ENCODE measurements at places on chromosomes 5 and 9.

DNA sequence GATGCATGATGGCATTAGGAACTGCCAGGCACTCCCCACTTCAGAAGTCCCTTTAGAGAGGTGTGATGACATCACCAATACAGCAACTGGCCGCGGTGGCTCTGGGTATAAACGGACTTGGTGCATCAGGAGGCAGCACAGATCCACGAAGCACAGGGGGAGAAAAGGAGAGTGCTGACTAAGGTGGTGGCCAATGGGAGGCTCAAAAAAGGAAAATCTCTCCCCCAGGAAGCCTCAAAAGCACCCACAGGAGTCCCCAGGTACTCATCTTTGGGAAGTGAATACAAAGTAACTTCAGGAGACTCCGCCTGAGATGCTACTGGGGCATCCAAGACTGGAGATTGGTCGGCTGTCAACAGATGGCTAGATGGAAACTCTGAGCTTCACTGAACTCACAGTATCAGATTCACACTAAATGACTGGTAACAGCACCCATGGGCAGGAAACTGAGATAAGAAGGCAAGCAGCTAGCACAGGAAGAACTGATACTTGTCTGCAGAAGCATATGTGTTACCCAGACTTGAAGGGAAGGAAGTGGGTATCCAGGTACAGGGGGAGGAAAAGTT is 7.6 kb downstream of the TTC39B start:
- no peak for DNase-seq

GRCh38 chr5:31531543-31531887 is 378 bp downstream of the DROSHA start:
- no peak for DNase-seq

- DNase-seq, result no peak
Measured at GRCh38 chr5:103444333-103445038, 118.1 kb downstream of the NUDT12 start.

GRCh38 chr9:38316166-38316780 is 76.2 kb upstream of the ALDH1B1 start:
- no peak for DNase-seq

GRCh38 chr9:34992376-34992951 is 2.9 kb downstream of the DNAJB5 start:
- no peak for DNase-seq

DNA sequence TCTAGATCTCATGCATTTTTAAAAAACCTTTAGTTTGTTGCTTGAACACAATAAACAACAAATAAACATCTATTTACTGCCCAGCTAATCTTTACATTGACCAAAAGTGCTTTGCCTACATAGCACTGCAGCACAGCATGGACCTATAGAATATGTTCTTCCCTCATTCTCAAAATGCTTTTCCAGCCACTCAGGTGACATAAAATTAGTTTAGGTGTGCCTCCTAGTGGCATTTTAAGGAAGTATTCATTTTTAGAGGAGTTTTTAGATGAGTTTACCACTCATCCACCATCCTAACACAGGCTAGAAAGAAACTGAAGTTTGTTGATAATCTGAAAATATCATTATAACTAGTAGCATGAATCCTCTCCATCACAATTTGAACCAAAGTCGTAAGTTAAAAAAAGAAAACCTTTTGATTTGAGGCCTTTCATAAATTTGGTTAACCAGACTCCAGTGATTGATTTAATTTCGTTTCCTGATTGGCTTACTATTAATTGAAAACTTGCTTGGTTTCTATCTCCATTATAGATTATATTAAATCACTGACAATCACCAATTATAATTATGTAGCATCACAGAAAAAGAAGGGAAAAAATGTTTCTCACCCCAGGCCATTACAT is 12.6 kb downstream of the PLGRKT start:
- no peak for DNase-seq

DNA sequence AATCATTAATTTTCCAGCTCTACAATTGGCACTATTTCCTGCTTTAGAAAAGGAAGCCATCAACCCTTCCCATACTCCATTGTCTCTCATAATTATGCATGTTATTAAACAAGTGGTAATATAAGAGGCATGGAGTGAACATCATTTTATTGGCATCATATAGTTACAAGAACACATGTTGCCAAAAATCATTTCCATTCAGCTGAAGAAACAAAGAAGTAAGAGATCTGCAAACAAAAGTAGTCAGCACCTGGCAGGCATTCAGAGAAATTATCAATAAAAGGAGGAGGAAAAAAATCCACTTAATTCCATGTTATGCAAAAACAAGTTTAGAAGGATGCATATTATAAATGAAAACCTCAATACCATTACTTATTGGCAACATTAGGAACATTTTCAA is 1208.2 kb upstream of the C9orf72 start:
- DNase-seq, result no peak

DNA sequence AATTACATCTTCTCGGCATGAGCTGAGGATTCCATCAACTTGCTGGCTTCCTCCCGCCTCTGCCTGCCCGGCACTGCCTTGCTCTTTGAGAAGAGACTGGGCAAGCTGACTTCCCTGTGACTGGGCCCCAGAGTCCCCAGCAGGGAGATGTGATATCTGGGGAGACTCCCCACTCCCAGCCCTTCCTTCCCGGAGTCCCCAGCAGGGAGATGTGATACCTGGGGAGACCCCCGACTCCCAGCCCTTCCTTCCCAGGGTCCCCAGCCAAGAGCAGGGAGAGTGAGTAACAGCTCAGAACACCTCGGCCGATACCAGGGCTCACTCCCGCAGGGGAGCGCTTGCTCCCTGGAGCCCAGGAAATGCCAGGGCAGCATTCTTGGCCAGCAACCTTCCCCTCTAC is 90.1 kb upstream of the NEURL1B start:
- no peak for DNase-seq

DNA sequence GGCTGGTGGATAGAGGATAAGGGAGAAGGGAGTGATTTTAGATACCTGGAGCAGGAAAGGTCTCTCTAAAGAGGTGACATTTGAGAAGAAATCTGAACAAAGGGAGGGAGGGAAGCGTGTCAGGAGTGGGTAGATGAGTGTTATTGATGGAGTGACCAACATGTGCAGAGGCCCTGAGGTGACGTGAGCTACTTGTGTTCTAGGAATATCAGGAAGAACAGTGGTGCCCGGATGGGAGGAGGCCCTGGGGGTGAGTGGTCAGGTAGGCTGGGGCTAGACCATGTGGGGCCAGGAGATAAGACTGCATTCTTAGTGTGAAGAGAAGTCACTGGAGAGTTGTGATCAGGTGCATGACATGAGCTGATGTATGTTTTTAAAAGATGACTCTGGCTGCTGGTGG is 256.2 kb downstream of the ARHGAP26 start:
- no peak for DNase-seq

GRCh38 chr9:78130004-78130403 is 98.4 kb upstream of the GNAQ start:
- DNase-seq, result no peak

DNA sequence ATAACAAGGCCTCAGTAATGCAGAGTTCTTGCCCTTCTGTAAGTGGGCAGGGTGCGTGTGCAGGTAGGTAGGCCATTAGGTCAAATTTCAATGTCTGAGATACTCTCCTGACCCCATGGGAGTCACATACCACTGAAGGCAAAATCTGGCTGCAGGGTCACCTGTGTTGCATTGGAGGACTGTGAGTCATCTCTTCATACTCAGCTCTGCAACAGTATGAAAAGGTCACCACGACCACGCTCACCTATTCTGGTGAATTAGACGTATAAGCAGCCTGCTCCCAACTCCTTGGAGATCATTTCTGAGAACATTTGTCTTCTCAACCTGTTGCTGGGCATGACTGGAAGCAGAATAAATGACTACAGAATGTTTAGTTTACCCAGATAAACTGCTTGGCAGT is 599.8 kb downstream of the PDE4D start:
- DNase-seq, result peak; percentile 15

DNA sequence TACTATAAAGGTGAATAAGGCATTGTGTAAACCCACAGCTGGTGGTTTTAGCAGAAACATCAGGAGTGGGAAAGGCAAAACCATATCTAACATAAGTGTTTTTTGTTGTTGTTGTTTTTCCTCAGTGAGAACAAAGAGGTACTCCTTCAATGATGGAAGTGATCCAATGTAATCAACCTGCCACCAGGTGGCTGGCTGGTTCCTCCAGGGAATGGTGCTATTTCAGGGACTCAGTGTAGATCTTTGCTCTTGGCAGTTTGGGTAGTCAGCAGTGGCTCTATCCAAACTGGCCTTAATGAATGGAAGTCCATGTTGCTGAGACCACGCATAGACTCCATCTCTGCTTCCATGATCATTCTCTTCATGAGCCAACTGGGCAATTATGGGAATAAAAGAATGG is 10.8 kb downstream of the DMRTA1 start:
- DNase-seq, result no peak

DNA sequence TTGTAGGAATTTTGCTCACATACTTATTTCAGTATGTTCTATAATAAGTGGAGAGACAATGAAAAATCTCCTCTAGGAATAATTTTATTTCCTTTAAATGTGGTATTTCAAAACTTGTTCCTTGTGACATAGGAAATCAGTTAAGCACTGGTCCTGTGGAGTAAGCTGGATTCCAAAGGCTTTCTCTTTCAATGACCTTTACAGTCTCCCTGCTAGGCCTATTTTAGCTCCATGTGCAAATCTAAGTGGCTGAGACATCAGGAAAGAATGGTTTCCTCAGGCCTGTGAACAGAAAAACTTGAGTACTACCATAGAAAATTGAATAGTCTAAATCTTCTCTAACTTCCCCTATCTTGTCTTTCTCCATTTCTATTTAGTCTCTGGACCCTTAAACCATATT is 514.2 kb upstream of the TLE4 start:
- no peak for DNase-seq

GRCh38 chr5:168468836-168469235 is 17.4 kb upstream of the RARS1 start:
- DNase-seq, result no peak

GRCh38 chr9:135522137-135522877 is 1.1 kb downstream of the LCN1 start:
- no peak for DNase-seq

- DNase-seq, result no peak
Measured at GRCh38 chr5:138018849-138019248, 14.0 kb downstream of the FAM13B start.

GRCh38 chr5:107321906-107322305 is 348.8 kb downstream of the EFNA5 start:
- no peak for DNase-seq

- no peak for DNase-seq
Measured at GRCh38 chr9:110143485-110143884, 64.5 kb downstream of the C9orf152 start.

GRCh38 chr9:108099854-108100253 is 610.3 kb upstream of the KLF4 start:
- no peak for DNase-seq

GRCh38 chr5:62152394-62153087 is 153.5 kb upstream of the KIF2A start:
- DNase-seq, result no peak

GRCh38 chr5:134517553-134517952 is 7.9 kb upstream of the JADE2 start:
- DNase-seq, result no peak

GRCh38 chr9:136090768-136091581 is 4.1 kb downstream of the NACC2 start:
- no peak for DNase-seq

- DNase-seq, result no peak
Measured at GRCh38 chr9:115957585-115957984, 196.0 kb upstream of the PAPPA start.

- no peak for DNase-seq
Measured at GRCh38 chr5:108259306-108259705, 122.6 kb downstream of the FBXL17 start.

GRCh38 chr9:99419070-99419469 is 197.0 kb downstream of the SEC61B start:
- DNase-seq, result no peak

DNA sequence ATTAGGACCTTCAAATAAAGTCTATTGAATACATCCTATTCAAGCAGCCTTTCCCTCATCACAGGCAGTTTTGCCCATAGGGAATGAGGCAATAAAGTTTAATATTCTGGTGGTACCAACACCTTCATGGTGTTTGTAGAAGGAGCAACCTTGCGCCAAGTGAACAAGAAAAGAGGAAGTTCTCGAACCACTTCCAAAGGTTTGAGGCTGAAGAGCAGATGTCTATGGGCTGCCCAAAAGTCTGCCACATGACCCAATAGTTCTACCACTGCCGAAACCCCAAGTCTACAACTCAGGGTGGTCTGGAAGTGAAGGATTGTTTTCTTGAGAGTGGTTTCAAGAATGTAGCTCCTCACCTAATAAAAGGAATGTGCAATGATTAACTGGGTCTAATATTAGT is 123.1 kb downstream of the NPR3 start:
- no peak for DNase-seq

DNA sequence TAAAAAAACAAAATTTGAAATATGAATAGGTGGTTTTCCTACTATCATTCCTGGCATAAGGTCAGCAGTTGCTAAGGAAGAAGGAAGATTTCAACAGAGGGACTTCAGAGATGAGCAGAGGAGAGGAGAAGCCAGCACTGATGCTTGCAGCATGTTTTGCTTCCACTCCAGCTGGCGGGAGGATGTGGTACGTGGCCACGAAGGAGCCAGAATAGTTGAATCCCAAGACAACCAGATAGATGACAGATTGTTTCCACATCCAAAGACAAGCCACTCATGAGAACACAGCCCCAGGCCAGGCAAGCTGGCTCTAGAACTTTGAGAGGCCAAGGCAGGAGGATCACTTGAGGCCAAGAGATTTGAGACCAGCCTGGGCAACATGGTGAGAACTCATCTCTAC is 15.1 kb downstream of the TIMD4 start:
- no peak for DNase-seq

GRCh38 chr9:89252651-89253267 is 58.2 kb upstream of the CKS2 start:
- no peak for DNase-seq

DNA sequence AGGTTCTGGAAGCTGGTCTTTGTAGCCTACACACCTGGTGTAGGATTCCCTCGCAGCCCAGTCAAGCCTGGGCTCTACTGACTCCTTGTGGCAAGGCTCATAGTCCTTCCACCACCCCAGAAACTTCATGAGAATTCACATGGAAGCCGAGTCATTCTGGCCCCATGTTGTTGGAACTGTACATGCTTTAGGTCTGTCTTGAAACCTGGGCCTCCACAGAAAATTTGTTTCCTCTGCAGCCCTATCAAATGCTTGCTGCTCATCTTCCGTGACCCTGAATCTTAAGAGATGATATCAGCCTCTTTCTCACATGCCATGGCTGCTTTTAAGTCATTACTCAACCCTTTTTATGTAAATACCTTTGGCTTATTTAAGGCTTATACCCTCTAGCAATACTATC is 113.4 kb upstream of the GRHPR start:
- DNase-seq, result no peak

DNA sequence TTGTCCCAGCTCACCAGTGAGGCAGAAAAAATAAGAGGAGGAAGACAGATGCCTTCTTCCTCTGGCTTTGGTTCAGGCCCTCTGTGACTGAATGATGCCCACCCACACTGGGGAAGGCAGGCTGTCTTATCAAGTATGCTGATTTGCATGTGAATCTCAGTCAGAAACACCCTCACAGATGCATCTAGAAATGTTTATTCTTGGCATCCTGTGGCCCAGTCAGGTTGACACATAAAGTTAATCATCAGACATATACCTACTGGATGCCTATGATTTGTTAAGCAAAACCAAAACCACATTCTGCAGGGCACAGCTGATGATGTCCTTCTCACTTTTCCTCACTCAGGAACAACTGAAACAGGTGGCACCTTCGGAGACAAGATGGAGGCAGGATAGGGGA is 243.4 kb upstream of the KCNN2 start:
- DNase-seq, result no peak
